ENCODE measurements at places on chromosomes 11 and 22.

DNA sequence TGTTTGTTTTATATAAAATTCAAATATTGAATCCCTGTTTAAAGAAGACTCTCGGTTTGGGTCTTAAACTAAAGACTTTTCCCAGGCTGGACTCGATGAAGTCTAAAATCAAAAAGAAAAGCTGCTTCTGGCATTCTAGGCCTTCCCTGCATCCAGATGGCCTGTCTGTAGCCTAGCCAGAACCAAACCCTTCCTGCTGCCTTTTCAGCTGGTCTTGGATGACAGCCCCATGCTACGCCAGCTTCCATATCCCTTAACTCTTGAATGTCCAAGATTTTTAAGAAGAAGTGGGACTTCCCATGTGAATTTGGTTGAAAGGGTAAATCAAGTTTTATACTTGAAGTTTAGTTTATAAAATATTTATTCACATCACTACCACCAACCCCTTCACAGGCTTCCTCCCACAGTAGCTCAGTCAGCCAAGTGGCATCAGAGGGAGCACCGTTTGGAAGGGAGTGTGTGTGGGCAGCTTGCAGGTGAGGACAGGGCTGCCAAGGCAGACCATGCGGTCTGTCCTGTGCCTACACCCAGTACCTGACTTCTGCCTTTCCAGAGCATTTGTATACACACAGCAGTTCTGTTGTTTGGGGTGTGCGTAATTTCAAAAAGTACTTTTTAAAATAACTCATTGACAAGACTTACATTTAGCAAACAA lies 18.2 kb upstream of the PSMA1 start:
- DNase-seq = no peak

- DNase-seq = no peak
Measured at GRCh38 chr22:11042116-11042515, 4485.9 kb upstream of the OR11H1 start.

DNA sequence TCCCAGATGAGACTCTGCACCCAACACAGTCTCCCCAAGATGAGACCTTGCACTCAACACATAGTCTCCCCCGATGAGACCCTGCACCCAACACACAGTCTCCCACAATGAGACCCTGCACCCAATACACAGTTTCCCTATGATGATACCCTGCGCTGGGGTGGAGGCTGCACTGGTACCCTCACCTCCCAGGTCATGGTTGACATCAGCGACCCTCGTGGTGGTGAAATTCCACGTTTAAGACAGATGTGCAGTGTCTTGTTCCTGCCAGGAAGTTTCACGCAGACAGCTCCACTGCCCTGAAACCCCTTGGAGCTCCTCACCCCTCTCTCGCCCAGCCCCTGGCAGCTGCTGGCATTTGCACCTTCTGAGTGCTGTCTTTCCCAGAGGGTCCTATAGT lies 9.5 kb downstream of the MUC5AC start:
- no peak for DNase-seq

DNA sequence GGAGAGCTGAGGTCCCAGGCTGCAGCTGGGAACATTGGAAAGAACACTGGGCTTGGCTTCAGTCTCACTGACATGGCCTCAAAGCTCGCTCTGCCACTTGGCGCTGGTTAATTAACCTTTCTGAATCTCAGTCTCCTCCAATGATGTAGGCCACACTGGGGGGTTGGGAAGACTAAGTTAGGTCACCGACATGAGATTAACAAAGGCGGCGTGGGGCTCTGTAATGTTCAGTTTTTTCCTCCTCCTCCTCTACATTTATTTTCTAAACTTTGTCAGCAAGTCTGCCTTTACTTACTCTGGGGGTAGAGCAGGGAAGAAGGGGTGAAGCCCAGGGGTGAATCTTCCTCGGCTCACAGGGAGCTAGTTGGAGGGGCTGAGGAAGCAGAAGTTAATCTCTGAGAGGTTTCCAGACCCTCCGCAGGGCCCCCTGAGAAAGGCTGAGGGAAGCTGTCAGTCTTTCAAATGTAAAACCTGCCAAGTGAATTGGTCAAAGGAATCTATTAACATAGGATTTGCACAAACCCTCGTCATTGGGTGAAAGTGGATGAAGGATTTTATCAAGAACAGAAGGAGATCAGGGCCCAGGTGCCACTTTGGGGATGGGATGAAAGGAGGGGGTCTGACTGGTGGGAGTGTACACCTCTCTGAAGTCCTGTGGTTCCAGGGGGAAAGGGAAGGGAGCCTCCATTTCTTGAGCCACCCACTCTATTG lies 32.1 kb upstream of the TENM4 start:
- no peak for DNase-seq

DNA sequence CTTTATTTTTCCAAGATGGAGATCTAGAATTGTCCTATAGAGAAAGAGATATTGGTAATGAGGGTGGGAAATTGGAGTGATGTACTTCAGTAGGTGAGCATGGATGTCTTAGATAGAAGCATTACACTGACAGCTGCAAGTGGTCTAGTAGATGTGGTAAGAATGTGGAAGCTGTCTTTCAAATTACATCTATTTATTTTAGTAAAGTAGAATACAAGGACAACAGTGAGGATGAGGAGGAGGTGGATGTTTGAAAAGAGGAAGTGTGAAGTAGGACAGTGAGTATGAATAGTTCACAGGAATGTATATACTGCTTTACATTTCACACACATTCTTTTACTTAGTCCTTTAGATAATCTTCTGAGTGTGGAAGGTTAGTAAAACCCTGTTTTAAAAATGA lies 64.2 kb downstream of the HIPK3 start:
- DNase-seq = no peak

- no peak for DNase-seq
Measured at GRCh38 chr11:117595440-117595839, 201.6 kb downstream of the DSCAML1 start.

DNA sequence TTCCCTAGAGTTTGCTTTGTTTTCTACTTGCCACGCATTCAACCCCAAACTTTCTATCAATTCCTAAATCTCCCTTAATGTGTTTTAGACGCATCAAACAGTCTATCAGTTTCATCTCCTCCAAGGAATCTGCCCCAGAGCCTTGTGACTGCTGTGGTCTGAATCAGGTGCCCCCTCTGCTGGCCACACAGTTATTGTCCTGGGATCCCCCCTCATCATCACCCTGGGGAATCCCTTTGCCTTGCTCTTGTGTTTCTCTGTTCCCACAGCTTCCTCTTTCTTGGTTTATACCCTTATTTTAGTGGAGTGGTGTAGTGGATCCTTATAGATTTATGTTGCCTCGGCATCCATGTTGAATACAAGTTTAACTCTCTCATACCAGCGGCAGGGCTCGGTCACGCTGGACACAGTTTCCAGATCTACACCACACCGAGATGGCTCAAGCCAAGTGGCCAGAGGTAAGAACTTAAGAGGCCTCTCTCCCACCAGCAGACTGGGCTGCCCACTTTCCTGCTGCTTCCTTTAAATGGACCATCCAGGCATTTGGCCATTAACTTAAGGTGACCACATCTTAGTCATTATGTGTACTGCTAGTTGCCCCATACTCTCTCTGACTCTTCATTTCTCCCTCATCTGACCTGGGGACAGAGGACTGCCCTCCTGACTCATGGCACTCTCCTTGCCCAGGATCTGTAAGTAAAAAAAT lies 8.2 kb downstream of the UPB1 start:
- peak; percentile 77 for DNase-seq

DNA sequence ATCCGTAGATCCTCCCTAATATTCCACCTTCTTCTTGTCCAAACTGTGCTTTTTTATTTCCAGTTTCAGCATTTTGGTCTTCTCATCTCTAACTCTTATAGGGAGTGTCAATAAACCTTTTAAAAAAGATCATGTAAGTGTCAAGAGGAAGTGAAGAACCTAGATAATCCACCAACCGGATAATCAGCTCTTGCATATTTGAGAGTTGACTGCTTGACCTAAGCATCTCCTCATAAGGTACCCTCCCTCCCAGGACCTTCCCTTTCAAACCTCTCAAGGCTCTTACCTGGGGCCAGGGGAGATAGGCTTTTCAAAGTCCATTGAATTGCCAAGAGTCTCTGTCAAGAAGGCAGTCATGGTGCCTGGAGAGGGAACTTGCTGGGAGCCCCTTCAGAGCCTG lies 691 bp upstream of the EHF start:
- DNase-seq = no peak

DNA sequence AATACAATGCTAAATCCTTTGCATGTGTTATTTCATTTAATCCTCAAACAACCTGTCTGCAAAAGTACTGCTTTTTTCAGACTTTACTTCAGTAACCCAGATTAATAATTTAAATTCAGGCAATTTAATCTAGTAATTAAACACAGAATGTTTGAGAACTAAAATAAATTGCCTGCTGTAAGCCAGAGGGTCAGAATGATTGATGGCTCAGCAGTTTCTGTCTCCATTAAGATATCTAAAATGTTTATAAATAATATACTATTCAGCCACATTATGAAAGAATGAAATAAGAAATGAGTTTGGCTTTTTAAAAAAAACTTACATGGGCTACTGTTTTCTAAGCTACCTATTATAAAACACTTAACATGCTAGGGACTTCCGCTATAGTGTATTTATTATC lies 846.0 kb downstream of the FAM181B start:
- no peak for DNase-seq

DNA sequence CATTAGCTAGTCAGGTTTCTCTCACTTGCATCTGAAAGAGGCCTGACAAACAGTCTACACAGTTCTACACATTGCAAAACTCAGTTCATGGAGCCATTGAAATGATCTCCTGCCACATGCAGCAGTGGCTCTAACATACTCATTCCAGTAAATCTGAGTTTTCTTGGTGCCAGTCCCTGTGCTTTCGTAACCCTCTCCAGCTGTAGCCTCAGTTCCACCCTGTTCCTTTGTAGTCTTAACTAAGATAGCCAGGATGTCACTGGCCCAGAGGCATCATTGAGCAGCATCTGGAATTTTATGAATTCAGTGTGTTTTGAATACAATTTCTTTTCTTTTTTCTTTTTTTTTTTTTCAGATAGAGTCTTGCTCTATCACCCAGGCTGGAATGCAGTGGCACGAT lies 37.4 kb upstream of the ZBED5 start:
- DNase-seq = no peak

- peak; percentile 39 for DNase-seq
Measured at GRCh38 chr11:18001191-18001590, 11.7 kb downstream of the SERGEF start.

- DNase-seq = no peak
Measured at GRCh38 chr11:9516113-9516512, 55.3 kb downstream of the ZNF143 start.

- no peak for DNase-seq
Measured at GRCh38 chr22:31092161-31092560, 11.0 kb downstream of the SMTN start.

DNA sequence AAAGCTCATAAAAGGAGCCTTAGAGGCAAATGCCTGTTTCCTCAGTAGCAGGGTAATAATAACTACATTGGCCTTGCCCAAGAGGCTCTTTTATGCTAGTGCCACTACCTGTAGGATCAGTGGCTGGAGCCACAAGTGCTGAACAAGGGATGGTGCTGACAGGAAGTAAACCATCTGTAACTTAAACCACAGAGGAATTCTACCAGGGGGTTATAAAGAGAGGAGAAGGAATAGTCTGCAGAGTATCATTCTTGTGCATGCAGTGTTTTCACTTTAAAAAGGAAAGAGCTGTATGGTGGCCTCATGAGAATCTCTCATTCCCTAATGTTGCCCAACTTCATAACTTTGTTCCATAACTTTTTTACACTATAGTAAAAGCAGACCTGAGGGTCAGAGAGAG lies 168.1 kb downstream of the DBX1 start:
- peak; percentile 42 for DNase-seq

DNA sequence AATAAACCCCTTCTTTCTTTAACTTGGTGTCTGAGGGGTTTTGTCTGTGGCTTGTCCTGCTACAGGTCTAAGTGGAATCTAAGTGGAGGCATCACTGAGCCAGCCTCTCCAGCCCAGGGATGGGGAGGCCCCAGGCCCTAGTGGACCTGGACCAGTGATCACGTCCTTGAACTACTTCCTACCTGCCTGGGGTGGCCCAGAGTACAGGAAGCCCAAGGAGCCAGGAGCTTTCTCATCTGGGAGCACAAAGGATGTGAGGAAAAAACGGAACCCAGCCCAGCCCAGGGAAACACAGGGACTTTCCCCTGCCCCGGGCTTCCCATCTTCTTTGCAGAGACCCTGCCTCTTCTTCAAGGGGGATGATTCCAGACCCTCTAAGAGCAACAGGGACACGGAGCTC lies 3.5 kb upstream of the CD5 start:
- DNase-seq = no peak

DNA sequence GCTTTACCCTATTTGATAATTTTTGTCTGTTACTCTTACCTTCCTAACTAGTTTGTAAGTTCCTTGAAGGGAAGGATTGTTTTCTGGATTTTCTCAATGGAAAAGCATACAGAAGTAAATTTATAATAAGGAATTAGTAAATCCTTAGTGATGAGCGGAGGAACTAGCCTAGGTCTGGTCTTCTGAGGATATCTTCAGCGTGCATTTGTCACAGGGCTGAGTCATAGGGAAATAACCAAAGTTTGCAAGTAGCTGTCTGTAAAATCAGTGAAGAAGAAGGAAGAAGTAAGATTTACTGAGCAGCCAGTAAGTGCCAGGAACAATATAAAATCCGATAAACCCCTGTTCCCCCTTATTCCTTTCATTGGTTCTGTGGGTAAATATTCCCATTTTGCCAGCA lies 162.7 kb upstream of the SORL1-AS1 start:
- DNase-seq = peak; percentile 58

DNA sequence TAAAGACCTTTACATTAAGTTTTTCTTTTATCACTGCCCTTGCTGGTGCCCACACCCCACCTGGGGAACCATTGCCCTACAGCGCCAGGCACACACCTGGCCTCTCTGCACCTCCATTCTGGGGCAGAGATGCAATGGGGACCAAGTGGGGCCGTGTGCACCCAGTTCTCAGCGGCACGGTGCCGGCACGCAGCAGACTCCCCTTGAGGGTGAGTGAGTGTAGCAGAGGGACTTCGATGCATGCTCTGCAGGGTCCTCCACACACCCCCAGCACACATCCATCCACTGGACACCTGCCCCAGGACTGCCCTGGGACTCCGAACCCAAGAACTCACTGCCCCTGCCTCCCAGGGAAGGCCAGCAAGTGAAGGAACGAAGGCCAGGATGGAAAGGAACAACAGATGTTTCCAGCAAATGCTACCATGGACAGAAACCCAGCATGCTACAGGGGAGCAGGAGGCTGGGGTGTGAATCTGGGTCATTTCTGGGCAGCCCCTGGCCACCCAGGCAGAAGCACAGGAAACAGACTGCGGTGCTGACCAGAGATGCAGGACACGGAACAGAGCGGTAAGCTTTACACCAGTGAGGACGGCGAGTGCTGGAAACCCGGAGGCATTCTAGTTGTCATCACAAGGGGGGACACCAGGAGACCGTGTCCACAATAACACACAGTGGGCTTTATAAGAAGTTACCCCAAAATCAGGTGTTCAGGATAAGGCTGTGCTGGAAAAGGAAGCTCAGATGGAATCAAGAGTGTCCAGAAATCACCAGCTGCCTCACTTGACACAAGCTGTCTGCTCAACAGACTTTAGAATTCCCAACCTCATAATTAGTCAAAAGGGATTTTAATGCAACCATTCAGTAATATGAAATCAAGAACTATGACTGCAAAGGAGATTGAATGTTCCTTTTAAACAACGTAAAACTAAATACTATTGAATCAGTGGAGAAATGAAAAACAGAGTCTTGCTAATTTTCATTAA lies 32.7 kb upstream of the MOB2 start:
- DNase-seq = no peak

All from EH (cell line).